ENCODE measurements at places on chromosomes 2 and 18. TPM values are rescaled to one million over a fixed set of nuclear protein-coding genes. Genes with fewer than 3 reads are reported as not detected.

Gene TGFA
- total RNA-seq: 193 TPM

Gene INPP5D
- total RNA-seq: 0.72 TPM

Gene FAM161A
- total RNA-seq: 3.7 TPM

Gene AP1S3
- 1.9 TPM for total RNA-seq

Gene DLGAP1
- total RNA-seq: 1.9 TPM

Gene KCTD1
- 11.8 TPM for total RNA-seq

Gene FAP
- total RNA-seq: not detected

Gene XIRP2
- total RNA-seq: not detected

Gene ANKRD36
- total RNA-seq: 13.2 TPM

Gene DNER
- total RNA-seq: 0.98 TPM

All from A375 (cell line).